ENCODE measurements at places on chromosomes 11 and 22.

- DNase-seq: no peak
These were observed 4.5 kb upstream of the GTSE1 start for GRCh38 chr22:46292173-46292572.

- DNase-seq: no peak
These were observed 639.3 kb upstream of the KIRREL3 start for GRCh38 chr11:127639916-127640315.

- no peak for DNase-seq
These were observed 20.3 kb downstream of the NEAT1 start for GRCh38 chr11:65442842-65443331.

DNA sequence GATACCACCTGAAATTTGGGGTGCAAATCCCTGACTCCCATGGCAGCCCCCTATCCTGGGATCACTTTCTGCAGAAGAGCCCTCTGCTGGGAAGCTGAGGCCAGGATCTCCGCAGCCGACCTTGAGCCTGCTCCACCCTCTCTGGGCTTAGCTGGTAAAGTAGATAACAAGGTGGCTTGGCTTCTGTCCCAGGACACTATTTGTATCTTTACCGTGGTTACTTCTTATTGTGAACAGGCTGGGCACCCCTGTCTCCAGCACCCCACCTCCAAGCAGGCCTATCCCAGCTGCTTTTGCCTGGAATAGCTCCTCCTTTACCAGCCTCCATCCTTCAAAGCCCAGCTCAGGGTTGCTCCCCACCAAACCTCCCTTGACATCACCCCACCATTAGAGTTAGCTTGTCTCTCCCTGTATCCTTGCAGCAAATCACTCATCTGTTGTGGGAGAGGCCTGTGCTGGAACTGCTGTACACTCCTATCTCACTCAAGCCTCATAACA, 35.2 kb upstream of the P2RY2 start:
- no peak for DNase-seq

GRCh38 chr11:69186316-69187260, 30.9 kb downstream of the SMIM38 start:
- peak; percentile 18 for DNase-seq

- DNase-seq: no peak
These were observed 115.7 kb upstream of the RAG2 start for GRCh38 chr11:36713715-36714114.

- DNase-seq: no peak
These were observed 45.3 kb downstream of the ZBTB44 start for GRCh38 chr11:130269326-130269943.

- DNase-seq: no peak
These were observed 4.9 kb upstream of the TCN2 start for GRCh38 chr22:30602049-30602448.

- DNase-seq: no peak
These were observed at the start of gene IL18 for GRCh38 chr11:112163875-112164685. IL18 (minus strand) TSS chr11:112164094; CDS start chr11:112155053, 9,041 bp downstream.

DNA sequence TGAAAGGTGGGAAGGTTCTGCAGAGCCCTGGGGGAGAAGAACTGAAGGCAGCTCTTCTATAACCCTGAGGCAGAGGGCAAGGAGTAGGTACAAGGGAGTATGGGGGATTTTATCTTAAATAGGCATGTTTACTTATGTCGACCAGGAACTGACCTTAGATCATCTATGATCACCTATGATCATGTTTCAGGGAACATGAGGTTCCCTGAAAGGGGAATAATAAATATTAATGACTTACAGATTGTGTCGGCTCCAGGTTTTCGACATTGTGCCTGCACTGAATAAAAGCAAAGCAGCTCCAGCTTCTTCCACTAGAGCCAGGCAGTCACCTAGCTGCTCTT, 9.9 kb downstream of the GSTP1 start:
- no peak for DNase-seq

DNA sequence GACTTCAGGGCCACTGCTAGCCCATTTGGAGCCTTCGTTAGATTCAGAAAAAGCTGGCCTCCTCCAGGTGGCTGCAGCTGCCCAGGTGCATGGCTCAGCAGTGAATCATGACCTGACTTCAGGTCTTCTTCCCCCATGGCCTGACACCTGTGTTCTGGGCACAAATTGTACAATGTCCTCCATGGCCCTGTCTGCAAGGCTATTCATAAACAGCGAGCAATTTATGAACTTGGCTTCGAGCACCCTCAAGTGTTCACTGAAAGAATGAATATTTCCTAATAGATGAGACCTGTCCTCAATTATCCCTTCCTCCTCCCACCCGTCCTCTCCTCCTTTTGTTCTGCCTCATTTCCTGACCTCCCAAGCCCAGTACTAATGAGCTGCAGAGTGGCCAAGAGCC, 12.2 kb upstream of the VPS37C start:
- peak; percentile 48 for DNase-seq

- DNase-seq: no peak
These were observed 62.6 kb downstream of the KCNJ1 start for GRCh38 chr11:128804481-128804880.

DNA sequence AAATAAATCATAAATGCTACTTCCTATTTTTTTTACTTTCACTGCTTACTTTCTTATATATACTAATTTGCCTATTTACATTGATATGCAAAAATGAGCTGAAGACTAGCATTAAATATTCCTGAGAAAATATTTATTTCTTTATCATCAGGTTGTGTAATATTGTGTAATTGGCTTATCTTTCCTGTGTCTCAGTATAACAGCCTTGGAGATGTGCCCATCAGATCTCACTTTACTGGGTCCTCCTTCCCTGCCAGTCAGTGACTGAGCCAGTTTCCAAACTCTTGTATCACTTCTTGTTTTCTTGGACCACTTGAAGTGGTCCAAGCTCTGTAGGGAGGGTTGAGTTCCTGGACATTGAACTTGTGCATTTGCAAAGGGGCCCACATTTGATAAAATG, 900.0 kb downstream of the LUZP2 start:
- DNase-seq: no peak

DNA sequence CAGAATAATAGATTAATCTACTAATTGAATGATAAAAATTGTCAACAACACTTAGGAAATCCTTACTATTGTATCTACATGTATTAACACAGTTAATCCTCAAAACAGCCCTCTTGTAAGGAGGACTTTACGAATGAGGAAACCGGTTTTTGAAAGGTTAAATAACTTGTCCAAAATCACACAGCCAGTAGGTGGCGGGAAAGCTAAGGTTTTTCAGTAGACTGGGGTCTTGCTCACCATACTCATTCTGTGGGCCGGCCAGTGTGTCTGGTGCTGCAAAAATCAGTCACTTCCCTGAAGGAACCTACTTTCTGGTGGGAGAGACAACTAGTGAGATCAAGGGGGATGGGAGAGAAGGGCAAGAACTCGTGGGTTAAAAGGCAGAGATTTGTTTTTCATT, 3.8 kb downstream of the DCPS start:
- DNase-seq: no peak

DNA sequence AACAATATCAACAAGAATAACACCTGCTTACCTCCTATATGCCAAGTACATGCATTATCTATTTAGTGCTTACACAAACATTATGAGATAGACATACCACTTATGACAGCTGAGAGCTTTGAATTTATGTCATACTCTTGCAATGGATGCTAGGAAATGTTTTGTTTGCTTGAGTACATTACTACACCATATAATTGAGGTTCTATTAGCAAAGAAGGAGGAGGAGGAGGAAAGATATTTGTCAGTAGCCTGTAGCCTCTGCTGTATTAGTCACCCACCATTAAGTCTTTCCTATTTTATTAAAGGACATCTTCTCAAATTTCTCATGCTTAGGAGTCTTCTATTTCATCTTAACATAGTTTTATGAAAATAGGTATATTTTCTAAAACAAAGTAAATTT, 6.4 kb downstream of the ANO5 start:
- no peak for DNase-seq

DNA sequence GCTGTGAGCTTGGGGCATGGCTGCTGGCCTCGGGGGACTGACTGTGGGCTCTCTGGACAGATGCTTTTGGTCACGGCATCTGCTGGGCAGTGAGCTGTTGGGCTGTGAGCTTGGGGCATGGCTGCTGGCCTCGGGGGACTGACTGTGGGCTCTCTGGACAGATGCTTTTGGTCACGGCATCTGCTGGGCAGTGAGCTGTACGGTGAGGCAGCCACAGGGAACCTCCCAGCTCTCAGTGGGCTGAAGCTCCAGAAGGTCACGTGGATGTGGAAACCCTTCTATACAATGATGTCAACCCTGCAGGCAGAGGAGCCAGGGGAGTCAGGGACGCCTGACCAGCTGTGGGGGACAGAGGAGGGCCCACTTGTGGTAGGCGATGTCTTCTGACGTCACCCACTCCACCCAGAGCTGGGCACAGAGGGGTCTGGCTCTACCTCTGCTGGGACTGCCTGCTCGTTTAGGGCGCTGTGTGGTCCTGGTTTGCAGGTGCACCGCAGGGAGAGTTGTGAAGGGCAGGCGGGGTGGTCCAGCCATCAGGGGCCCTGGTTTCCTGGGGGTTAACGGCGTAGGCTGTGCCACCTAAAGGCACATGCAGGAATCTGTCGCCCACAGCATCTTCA, 1331.3 kb downstream of the BRD1 start:
- DNase-seq: no peak

DNA sequence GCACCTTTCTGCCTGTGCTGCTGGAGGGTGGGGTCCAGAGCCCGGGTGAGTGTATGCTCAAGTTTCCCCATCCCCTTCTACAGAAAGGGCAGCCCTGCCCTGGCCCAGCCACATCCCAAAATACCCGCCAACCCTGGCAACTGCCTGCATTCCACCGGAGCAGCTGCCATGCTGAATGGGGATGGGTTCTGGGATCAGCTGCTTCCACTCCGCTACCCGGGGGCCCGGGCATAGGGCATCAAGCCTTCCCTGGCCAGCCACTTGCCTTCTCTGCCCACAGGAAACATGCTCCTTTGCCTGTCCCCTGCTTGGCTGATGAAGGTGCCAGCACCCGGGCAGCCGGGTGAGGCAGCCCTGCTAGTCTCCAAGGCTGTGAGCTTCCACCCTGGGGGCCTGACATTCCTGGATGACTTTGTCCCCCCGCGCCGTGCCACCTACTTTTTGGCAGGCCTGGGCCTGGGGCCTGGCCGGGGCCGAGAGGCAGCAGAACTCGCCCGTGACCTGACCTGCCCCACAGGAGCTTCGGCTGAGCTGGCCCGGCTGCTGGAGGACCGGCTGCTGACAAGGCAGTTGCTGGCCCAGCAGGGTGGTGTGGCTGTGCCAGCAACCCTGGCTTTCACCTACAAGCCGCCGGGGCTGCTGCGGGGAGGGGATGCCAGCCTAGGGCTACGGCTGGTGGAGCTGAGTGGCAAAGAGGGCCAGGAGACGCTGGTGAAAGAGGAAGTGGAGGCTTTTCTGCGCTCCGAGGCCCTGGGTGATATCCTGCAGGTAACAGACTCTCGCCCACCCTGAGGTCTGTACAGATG, 3.2 kb downstream of the CARNS1 start:
- DNase-seq: no peak

DNA sequence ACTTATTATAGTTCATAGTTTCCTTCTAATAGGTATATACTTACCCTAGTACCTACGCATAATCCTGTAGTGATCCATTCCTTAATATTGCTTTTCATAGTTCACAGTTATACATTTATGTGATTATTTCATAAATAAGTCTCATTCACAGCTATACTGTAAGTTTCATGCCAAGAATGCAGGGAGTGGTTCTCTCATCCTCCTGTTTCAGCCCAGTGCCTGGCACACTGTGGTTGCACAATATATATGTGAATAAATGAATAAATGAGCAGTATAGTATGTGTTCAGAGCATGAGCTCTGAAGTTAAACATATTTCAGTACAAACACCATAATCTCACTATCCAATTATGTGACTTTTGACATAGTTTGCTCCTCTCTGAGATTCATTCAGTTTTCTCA, 115.8 kb downstream of the MAML2 start:
- no peak for DNase-seq

Data from NCI-H524 (cell line).